Posterior vena cava (tissue), 2 donors: ENCODE measurements at places on chromosomes 16 and 17. TPM values are rescaled to one million over a fixed set of nuclear protein-coding genes. Genes with fewer than 3 reads are reported as not detected.

Gene P2RX5
- 2.0 TPM for total RNA-seq

DNA sequence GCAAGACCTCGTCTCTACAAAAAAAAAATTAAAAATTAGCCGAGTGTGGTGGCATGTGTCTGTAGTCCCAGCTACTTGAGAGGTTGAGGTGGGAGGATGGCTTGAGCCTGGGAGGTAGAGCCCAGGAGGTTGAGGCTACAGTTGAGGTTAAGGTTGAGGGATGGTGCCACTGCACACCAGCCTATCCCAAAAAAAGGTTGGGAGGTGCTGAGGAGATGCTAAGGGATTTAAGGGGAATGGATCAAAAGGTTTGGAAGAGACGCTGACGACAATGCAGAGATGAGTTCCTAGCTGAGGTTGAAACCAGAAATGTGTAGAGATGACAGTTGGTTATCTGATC lies 4.7 kb upstream of the NSMCE1 start:
- no peak for DNase-seq

DNA sequence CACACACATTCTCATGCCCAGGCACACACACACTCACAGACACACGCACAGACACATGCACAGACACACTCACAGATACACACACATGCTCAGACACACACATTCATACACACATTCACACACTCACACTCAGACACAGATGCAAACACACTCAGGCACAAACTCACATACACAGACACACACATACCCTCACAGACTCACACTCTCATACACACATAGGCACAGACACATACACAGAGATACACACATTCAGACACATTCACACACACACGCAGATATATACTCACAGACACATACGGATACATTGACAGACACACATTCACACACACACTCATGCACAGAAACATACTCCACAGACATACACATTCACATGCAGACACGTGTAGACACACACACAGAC lies 89.6 kb downstream of the RBFOX3 start:
- no peak for DNase-seq

GRCh38 chr17:33242375-33243124 lies 50.5 kb downstream of the ASIC2 start:
- no peak for DNase-seq

GRCh38 chr17:6711681-6712057 lies 1.5 kb downstream of the SLC13A5 start:
- no peak for DNase-seq

- DNase-seq = peak; percentile 25
Observed at GRCh38 chr17:34663714-34664113, 84.3 kb downstream of the TMEM132E start.

Gene NR1D1
- total RNA-seq = 24.2 TPM

- DNase-seq = no peak
Observed at GRCh38 chr17:55521186-55521585, 9.9 kb upstream of the SMIM36 start.

DNA sequence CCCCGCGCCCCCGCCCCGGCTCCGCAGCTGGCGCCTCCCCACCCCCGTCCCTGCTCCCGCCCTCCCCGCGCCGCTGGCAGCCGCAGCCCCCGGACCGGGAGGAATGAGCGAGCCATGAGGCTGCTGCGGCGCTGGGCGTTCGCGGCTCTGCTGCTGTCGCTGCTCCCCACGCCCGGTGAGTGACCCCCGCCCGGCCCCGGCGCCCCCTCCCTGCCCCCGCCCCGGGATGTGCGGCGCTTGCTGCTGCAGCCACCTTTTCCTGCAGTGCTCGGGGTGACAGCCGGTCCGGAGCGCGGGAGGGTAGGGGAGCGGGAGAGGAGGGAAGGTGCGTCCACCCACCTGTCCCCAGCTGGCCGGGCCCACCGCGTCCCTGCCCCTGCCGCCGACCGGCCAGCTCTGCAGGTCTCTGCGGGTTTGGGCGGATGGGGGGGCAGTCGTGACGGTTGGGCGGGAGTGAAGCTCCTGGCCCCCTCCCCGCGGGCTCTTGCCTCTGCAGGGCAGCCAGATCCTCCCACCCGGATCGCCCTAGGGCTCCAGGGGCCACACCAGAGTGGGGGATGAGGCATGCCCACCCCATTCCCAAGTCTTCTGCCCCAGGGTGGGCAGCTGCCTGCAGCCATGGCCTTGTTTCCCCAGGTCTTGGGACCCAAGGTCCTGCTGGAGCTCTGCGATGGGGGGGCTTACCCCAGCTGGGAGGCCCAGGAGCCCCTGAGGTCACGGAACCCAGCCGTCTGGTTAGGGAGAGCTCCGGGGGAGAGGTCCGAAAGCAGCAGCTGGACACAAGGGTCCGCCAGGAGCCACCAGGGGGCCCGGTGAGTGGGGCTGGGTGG lies 513 bp downstream of the ADAM11 start:
- no peak for DNase-seq

GRCh38 chr16:48526058-48526957 lies 83.7 kb downstream of the N4BP1 start:
- DNase-seq = peak; percentile 32

DNA sequence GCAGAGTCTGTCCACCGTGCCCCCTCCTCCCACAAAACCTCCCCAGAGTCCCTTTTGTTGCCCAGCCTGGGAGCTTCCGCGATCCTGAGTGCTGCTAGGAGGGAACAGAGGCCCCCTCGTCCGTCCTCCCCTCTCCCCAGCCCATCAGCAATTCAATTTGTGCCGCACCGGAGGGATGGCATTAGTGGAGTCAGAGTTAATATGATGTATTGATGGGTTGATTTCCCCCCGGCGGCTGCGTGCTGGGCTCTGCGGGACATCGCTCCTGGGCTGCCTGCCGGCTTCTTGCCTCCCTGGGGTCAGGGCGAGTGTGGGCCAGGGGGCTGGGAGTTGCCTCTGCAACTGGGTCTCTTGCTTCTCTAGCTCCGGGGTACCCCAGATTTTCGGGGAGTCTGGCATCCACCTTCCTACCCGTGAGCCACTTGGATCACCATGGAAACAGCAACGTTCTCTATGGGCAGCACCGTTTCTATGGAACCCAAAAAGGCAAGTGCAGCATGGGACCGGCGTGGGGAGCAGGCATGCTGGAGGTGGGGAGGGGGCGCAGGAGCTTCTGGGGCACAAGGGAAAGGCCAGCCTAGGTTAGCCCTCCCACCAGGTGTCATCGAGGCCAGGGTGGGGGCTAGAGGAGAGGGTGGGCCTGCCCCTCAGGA lies 42.9 kb downstream of the BAHCC1 start:
- no peak for DNase-seq

Gene SRP68
- 49.1 TPM for total RNA-seq

Gene ABCA8
- total RNA-seq = 78.7 TPM

GRCh38 chr17:2952174-2952845 lies 111.1 kb downstream of the OR1D5 start:
- DNase-seq = no peak
